Testis (tissue), 5 donors: ENCODE measurements at places on chromosomes 6 and 20. TPM values are rescaled to one million over a fixed set of nuclear protein-coding genes. Genes with fewer than 3 reads are reported as not detected.

- DNase-seq, result no peak
Observed at GRCh38 chr20:2320813-2321658, 25.2 kb downstream of the TGM3 start.

- peak; percentile 22 for DNase-seq
Observed at GRCh38 chr6:118705544-118706491, 54.4 kb upstream of the CEP85L start.

GRCh38 chr6:13462458-13463327, 24.7 kb downstream of the GFOD1 start:
- DNase-seq, result no peak

GRCh38 chr20:51265361-51265760, 242.5 kb upstream of the KCNG1 start:
- DNase-seq, result no peak

HLA-DOB gene
- 1.3 TPM for total RNA-seq

DNA sequence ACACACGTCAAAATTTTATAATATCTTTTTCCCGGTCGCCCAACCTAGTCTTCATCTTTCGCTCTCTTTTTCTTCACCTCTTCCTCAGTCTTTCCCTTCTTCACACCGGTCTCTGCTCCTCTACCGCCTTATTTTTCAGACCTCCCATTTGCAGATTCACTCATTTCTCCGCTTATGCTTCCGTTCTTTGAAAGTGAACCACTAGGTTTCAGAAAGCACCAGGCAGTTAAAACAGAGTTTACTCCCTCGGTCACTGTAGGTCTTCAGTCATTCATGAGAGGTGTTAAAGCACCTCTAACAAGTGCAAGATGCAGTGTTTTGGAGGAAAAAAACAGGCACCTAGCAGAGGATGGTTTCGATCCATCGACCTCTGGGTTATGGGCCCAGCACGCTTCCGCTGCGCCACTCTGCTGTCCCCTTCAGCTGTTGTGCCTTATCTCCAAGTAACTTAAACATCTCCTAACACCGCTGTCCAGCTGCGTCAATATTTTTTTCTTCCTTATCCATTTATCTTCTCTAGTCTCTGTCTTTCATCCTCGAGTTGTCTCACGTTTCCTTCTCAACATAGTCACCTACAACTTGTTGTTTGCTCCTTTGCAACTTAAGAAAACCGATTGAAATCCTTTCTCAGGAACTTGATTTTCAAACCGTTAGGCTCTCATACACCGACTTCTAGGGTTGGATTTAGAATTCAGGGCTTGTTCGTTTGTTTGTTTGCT, 119.7 kb upstream of the ZNF184 start:
- DNase-seq, result no peak

DNA sequence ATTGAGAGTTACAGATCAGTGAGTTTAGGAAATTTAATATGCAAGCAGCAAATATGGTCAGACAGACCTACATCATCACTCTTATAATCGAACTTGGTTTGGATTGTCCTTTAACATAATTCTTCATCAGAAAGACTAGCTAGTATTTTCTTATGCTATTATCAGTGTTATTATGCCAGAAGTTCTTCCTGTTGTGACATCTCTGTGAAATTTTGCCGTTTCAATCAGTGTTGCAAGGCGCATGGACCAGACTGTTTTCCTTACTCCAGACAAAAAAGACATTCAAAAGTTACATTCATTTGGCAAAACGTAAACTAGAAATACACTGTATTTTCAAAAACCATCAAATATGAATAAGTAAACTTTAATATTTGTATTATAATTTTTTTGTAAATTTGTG, 5.7 kb upstream of the TENT5A start:
- no peak for DNase-seq

DNA sequence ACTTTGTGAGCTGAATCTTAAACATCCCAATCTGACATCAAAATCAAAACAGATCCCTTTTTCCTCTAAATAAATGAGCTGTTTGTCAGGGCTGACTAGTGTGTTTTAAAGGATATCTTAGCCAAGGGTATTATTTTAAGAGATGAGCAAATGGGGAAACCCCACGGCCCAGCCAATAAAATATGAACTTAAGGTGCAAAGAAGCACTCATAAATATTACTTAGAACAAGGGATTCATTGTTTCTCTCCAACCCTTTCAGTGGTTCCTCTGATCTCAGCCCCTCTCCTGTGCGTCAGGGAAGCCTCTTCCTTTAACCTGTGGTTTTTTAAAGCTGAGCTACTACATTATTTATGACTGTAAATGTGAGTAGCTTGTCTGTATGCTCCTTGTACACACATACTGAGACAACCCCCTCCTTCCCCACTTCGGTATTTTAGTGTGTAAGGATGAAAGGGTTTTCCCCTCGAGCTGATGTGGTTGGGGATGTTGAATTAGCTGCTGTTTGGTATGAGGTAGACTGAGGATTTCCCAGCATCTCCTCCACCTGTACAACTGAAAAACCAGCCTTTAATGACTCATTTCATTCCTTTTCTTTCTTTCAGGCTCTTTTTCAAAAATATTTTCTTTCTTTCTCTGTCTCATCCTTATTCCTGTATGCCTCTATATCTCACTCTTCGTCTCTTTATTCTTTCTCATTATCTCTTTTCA, 6.5 kb downstream of the BMP5 start:
- no peak for DNase-seq

DNA sequence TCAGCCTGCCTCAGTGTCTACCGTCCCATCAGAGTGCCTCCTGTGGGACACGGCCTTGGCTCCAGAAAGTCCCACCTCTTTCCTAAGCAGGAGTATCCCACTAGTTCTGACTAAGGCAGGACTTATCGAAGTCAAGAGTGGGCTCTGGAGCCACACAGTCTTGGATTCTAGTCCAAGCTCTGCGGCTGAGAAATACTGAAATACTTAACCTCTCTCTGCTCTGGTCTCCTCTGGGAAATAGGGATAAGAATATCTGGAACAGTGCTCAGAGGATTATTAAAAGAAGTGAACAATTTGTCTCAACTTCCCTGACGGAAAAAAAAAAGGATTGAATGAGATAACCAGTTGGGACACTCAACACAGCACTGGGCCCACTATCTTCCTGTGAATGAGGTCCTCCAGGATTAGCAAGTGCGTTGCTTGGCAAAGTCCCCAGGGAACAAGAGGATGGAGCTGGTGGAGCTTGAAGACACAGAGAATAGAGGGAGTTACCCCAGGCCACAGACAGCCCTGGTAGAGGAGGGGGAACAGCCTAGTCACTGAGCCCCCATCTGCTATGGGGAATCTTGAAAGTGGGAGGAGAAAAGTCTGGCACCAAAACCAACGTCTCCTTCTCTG, 34.6 kb upstream of the FOXP4 start:
- DNase-seq, result no peak

- no peak for DNase-seq
Observed at GRCh38 chr6:111938710-111939109, 65.5 kb upstream of the FYN start.

DNA sequence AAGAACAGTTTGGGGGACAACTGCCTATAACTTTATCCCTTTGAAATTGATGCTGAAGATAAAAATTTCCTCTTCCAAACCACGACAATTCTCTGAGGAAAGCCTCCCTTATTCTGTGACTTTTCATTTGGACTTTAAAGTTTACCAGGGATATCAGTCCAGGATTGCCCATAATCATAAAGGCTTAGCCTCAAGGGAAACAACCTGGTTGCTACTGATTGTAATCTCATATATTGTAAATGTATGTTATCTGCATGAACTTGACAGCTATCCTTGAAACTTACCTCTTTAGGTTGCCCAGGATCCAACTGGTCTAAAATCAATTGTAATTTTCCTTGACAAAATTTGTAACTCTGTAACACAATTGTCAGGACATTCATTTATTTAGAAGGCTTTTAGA, 23.8 kb downstream of the TBC1D32 start:
- DNase-seq, result no peak

PROKR2 gene
- 0.31 TPM for total RNA-seq

BANF2 gene
- 29.5 TPM for total RNA-seq

GRCh38 chr6:6319952-6320811, at the start of gene F13A1:
Gene F13A1 (minus strand): TSS chr6:6320662. CDS start chr6:6318664, 1,998 bp downstream.
- DNase-seq, result no peak

- DNase-seq, result no peak
Observed at GRCh38 chr6:81938014-81938856, 185.8 kb upstream of the TENT5A start.

DNA sequence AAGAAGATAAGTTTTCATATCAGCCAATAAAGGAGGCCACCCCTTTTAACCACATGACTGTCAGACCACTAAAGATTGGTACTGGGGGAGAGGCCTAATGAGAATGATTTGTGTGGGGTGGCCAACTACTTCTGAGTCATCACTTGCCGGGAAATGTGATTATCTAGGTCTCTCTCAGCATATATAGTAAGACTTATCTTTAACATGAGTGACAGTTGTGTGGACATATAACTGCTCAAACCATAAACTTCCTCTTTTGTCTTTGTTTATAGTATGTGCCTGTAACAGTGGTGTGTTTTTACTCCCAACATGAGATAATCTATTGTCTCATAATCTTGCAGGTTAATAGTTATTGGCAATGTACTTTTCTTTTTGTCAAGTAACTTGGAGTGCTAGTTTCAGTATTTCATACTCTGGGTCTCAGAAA, 312.4 kb downstream of the CDKAL1 start:
- DNase-seq, result no peak

- no peak for DNase-seq
Observed at GRCh38 chr6:90078513-90079289, 184.4 kb downstream of the GJA10 start.

GRCh38 chr6:1200081-1200408, 111.9 kb upstream of the FOXQ1 start:
- no peak for DNase-seq

- no peak for DNase-seq
Observed at GRCh38 chr6:31585491-31585890, 586 bp upstream of the LST1 start.

GRCh38 chr6:41226752-41227151, 1.4 kb upstream of the TREML4 start:
- no peak for DNase-seq

- DNase-seq, result no peak
Observed at GRCh38 chr20:41371371-41371770, 4.8 kb upstream of the EMILIN3 start.

SLC16A10 gene
- 12.0 TPM for total RNA-seq

DNA sequence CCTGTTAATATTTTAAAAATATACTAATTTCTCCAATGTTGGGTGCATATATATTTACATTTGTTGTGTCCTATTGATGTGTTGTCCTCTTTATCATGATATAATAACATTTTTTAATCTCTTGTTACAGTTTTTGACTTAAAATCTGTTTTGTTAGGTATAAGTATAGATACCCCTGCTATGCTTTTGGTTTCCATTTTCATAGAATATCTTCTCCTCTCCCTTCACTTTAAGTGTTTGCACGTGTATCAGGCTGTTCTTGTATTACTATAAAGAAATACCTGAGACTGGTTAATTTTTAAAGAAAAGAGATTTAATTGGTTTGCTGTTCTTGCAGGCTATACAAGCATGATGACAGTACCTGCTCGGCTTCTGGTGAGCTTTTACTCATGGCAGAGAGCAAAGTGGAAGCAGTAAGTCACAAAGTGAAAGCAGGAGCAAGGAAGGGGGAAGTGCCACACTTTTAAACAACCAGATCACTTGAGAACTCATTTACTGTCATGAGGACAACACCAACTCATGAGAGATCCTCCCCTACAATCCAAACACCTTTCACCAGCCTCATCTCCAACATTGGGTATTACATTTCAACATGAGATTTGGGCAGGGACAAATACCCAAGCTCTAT, 340.5 kb upstream of the SYNCRIP start:
- no peak for DNase-seq

EFCAB8 gene
- total RNA-seq, result 9.5 TPM

- DNase-seq, result no peak
Observed at GRCh38 chr20:19926591-19926990, 90.6 kb upstream of the NAA20 start.

DNA sequence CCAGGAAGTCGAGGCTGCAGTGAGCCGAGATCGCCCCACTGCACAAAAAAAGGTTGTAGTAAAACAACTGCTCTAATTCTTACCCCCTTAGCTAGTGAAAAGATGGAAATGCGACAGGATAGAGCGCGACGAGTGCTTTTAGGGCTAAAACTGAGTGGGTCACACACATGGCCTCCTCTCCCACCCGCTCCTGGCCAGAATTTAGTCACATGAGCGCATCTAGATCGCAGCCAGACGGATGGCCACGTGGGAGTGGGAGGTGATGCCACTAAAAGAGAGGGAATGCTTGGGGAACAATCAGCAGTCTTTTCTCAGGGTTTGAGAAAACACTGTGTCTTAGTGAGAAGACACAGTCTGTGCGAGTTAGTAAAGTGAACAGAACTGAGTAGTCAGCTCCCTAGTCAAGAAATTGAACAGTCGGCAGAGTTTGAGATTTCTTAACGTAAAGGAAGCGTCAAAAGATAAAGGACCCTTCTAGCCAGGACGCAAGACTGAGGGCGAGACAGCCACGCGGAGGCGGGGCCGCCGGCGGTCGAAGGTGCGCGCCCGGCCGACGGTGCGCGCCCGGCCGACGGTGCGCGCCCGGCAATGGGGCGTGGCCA, 664 bp upstream of the ACTR5 start:
- no peak for DNase-seq

GRCh38 chr6:152301021-152301764, 336.0 kb downstream of the SYNE1 start:
- no peak for DNase-seq

SLC22A2 gene
- total RNA-seq, result 0.24 TPM

DNA sequence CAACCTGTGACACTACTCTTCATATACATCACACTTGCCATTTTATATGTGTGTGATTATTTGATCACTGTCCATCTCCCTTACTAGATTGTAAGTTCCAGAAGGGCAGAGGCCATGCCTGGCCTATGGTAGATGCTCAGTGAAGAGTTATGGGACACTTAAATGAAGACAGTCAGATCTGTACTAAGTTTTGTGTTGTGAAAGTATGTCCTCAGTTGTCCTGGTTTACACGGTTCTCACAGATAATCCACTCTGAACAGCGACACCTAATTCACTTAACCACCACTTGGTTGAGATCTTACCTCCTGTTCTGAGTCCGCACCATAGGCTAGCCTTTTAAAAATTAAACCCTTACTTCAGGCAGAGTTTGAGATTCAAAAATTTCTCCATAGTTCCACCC, 434.1 kb upstream of the SOX4 start:
- DNase-seq, result no peak

DNA sequence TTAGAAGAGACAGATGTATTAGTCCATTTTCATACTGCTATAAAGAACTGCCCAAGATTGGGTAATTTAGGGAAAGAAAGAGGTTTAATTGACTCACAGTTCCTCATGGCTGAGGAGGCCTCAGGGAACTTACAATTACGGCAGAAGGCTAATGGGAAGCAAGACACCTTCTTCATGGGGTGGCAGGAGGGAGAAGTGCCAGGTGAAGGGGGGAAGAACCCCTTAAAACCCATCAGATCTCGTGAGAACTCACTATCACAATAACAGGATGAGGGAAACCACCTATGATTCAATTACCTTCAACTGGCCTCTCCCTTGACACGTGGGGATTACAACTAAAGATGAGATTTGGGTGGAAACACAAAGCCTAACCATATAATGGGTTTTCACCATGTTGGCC, 28.9 kb upstream of the PNRC1 start:
- DNase-seq, result no peak
